Cerebellar cortex (tissue), 1 donor: ENCODE measurements at places on chromosomes 7 and 10.

- no peak for DNase-seq
Observed at GRCh38 chr7:95320651-95321050, 3.7 kb downstream of the PON1 start.

DNA sequence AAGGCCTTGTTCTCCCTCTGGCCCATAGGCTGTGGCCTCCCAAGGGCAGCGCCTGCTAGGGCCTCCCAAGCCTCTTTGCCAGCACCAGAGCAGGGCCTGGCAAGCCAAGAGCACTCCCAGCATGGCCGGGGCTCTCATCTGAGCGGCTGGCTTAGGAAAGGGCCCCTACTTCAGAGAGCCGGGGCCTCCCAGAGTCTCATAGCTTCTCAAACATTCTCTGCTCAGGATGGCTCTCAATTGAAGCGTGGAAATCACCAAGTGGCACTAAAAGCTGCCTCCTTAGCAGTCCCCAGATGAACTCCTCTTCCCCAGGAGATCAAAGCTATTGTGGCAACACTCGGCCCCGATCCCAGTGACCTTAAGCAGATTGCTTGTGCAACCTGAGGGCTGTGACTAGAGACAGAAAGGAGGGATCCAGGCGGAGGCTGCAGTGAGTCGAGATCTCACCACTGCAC is 69.4 kb downstream of the FAM53B start:
- DNase-seq: no peak

GRCh38 chr10:130882906-130883305 is 428.6 kb downstream of the TCERG1L start:
- peak; percentile 94 for DNase-seq

DNA sequence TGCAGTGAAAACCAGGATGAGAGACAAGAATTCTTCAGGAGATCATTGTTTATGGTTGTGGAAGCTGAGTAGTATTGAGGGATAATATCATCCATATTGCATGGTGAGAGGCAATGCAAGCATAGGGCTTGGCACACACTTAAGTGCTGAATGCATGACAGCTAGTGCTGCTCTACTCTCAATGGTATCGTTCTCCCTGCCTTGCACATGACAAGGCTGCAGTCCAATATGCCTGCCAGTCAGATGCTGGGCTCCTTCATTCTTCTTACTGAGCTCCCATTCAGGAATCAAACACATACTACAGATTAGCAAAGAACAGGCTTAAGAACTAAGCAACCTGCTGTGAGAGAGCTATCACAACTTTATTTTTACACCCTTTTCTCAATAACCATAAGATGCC is 72.2 kb downstream of the SORCS1 start:
- no peak for DNase-seq

DNA sequence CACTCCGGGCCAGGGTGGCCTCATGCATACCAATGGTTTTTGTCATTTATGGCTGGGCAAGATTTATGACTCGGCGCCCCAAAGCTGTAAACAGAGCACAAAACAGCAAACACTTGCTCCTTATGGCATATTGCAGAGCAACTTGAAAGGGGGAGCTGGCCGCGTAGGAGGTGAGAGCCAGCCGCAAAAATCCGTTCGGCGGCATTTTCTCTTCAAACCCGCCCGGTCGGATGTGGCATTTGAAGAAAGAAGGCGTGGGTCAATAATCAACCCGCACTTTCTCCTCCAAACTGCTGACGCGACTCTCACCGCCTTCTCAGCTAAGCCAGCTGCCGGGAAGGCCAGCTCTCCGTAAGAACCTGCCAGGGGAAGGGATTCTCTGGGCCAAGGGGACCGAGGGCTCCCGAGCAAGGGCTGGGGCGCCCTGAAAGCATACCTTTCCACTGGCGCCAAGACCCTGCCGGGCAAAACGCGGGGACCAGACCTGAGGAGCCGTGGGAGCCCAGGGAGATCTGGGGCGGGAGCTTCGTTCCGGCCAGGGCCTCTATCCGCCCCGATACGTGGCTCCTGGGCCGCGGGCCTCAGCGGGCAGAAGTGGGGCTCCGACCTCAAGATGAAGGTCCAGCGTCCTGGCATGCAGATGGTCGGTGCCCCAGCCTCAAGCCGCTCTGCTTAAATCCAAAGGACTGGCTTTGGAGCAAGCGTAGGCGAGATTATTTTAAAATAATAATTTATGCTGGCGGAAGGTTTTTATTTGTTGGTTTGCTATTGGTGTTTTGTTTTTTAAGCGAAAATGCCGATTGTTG is 12.9 kb upstream of the HOXA2 start:
- DNase-seq: no peak

GRCh38 chr10:29541422-29542210 is 93.2 kb downstream of the SVIL start:
- DNase-seq: no peak

GRCh38 chr10:8275911-8276310 is 221.4 kb downstream of the GATA3 start:
- DNase-seq: no peak

GRCh38 chr7:34338961-34339526 is 319.0 kb upstream of the NPSR1 start:
- DNase-seq: no peak

GRCh38 chr7:150867605-150868004 is 15.3 kb downstream of the AOC1 start:
- no peak for DNase-seq

DNA sequence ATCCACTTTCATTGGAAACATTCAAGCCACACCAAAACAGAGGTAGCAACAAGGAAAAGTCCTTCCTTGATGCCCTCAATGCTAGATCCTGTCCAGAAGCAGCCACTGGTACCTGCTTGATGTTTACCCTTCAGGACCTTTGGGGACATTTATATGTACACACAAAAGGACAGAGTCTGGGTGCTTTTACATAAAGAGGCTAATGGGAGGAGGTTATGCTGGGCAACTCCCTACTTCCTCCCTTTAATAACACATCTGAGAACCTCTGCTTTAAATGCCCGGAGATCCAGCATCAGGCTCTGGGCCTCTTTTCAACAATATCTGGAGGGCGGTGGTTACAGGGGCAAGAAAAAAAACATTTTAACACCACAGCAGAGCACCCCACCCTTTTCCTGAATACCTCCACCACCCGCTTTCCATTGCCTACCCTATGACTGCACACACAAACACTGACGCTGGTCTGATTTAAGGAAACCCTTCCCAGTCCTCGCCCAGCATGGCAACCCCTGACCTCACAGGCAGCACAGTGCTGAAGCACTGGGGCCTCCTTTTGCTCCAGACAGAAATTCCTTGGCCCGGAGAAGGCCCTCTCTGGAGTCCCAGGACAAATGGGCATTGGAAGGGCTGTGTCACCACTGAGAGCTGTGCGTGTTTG is 39.3 kb upstream of the DUSP5 start:
- no peak for DNase-seq

- DNase-seq: no peak
Observed at GRCh38 chr7:93018716-93019115, 99.1 kb downstream of the SAMD9 start.

DNA sequence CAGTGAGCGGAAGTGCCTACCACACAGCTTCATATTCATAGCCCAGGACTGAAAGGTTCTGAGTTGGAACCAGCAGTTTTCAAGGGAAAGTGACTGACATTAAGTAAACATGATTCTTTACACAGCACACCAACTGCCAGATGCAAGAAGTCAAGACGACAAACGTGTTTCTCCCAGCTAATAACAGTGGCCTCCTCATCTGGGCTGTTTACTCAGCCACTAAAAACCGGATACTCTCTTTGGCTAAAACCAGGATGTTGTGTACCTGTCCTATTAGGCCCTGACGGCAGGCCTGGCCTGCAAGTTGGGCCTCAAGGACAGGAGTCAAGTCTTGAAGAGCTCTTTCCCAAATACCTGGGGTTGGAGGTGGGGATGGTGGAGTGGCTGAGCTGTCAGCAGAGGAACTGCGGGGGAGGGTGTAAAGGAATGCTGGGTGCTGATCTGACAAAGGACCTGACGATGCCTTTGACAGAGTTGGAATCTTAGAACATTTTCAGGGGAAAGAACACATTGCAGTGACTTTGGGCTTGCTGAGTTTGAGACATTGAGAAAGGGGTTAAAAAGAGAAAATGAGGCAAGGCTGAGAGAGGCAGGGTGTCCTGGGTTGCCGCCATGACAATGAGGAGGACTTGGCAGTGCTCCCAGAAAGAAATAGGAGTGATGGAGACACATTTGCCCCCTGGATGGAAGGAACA is 57.7 kb downstream of the STEAP1B start:
- DNase-seq: no peak

- DNase-seq: no peak
Observed at GRCh38 chr10:50809596-50809995, 69.9 kb downstream of the ASAH2B start.

DNA sequence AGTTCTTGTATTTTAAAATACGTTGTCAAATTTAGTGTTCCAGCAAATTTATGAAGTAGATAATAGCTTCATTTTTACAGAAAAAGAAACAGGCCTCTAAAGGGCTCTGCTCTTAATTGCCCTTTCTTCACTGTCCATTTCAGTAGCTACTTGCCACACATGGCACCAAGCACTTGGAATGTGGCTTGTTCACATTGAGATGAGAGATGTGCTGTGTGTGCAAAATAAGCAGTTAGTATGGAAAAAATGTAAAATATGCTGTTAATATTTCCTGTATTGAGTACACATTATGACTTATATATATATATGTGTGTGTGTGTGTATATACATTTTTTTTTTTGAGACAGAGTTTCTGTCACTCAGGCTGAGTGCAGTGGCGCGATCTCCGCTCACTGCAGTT is 19.5 kb downstream of the RBM33 start:
- no peak for DNase-seq

DNA sequence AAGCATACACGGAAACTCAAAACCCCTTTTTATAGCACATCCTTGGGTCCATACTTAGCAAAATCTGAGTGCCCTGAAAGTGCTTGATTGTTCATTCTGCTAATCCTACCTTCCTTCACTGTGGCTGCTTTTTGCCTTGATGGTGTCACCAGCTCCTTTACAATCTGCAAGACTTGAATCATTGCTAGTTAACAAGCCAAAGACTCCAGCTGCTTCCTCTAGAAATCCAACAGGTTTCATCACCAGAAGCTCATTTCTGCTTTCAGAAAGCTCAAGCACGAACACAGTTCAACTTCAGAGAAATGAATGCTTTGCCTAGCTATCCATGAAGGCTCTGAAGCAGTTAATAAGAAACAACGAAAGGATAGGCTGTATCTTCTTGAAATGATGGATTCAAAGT is 38.0 kb downstream of the USP6NL start:
- DNase-seq: peak; percentile 4

GRCh38 chr7:17532861-17533404 is 234.5 kb downstream of the AHR start:
- no peak for DNase-seq

DNA sequence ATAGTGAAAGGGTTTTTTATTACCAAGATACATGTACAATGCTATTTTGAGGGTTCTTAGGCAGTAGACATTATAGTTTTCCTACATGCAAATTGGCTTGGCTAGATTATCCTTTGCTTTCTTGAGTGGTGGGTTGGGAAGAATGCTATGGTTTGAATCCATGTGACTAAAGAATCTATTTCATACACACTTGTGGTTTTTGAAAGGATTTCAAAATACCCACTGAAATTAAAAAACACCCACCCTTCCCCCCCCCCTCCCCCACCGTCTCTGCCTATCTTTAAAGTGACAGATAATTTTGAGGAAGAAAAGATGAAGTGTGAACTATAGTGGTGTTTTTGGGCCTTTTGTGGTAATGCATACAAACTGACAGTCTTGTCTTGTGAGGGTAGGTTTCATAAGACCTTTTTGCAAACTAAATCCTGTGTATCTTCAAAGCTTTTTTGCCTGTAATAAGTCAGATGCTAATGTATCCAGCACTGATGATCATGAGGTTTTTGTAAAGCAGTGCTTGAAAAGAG is 90.9 kb downstream of the TPST1 start:
- DNase-seq: no peak

DNA sequence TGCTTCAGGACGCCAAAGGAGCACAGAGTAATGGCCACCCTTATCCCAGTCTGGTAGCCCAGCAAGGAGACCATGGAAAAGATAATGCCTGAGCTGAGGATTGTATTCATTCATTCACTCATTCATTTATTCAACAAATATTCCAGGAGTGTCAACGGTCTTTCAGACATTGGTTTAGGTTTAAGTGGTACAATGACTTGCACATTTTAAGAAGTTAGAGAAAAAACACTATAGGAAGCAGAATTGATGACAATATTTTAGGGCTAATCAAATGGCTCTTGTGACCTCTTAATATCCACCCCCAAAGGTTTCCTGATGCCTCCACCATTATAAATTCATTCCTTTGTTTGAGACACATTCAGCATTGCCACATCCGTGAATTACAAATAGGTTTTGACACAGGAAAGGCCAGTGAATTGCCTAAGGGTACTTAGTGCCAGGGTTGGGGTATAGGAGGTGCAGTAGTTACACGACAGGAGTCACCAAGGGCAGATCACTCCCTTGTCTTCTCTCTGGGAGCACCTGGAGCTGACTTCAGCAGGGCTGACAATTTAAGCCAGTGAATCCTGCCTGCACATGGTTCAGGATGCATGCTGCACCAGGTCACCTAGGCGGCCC is 269.5 kb downstream of the CREB5 start:
- no peak for DNase-seq

- DNase-seq: no peak
Observed at GRCh38 chr7:13077466-13077865, 390.0 kb downstream of the ARL4A start.

GRCh38 chr7:114644455-114644854 is 229.8 kb downstream of the FOXP2 start:
- DNase-seq: no peak

DNA sequence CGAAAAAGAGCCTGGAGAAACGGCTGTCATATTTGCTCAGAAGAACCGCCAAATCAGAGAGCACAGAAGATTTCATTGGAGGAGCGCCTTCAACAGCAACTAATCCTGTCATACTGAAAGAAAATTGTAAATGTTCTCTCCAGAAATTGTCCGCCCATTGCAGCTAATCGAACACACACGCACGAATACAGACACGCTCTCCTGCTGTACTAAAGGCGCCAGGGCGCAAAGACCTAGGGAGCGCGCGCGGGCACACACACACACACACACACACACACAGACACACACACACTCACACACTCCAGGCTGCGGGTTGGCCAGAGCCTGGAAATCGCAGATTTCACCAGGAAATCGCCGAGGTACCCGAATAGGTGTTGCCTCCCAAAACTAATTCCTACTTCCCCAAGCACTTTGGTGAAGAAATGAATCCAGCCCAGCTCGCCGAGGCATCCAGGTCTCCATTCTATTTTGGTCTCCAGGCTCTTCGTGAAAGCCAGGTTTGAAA is at the start of gene CHRM2:
Gene CHRM2, plus strand, starts transcription at position 157 of the 505 bp plus-strand sequence. CDS start 146,214 bp downstream, outside the sequence.
- DNase-seq: peak; percentile 9

GRCh38 chr10:109966961-109967738 is 40.6 kb upstream of the ADD3 start:
- DNase-seq: peak; percentile 65

DNA sequence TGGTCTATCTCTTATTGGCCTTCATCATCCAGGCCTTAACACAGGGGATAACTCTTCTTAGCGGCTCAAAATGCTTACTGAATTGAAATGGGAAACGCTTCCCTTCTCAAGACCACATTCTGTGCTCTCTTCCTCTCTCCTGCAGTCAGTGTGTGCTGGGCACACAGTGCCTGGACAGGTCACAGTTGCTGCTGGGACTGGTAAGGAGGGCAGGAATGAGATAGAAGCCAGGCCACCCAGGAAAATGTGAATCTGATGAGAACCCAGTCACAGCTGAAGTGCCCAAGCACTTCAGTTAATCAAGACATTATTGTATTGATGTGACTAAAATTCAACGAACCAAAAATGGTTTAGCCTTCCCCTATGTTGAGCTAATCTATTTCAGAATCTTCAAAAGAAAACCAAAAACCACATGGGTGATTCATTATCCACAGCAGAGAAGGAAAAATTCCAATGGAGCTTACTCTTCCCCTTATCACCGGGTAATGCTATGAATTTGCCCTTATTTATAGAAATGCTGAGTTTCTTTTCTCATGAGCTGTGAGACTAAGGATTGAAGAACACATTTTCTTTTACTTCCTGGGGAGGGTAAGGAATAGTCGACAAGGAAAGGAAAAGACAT is 41.2 kb upstream of the PLPP4 start:
- no peak for DNase-seq
